ENCODE measurements at places on chromosomes 6 and 20.

- no peak for DNase-seq
Measured at GRCh38 chr6:9901376-9901775, 513.5 kb downstream of the TFAP2A start.

GRCh38 chr6:121435444-121436069, at the start of gene GJA1:
Gene GJA1 (plus strand): TSS chr6:121435646. CDS start chr6:121446848, 11,202 bp downstream.
- DNase-seq = peak; percentile 25

GRCh38 chr20:51391926-51392325, 150.6 kb downstream of the NFATC2 start:
- DNase-seq = no peak

GRCh38 chr20:19253916-19254820, 41.7 kb downstream of the SLC24A3 start:
- no peak for DNase-seq

DNA sequence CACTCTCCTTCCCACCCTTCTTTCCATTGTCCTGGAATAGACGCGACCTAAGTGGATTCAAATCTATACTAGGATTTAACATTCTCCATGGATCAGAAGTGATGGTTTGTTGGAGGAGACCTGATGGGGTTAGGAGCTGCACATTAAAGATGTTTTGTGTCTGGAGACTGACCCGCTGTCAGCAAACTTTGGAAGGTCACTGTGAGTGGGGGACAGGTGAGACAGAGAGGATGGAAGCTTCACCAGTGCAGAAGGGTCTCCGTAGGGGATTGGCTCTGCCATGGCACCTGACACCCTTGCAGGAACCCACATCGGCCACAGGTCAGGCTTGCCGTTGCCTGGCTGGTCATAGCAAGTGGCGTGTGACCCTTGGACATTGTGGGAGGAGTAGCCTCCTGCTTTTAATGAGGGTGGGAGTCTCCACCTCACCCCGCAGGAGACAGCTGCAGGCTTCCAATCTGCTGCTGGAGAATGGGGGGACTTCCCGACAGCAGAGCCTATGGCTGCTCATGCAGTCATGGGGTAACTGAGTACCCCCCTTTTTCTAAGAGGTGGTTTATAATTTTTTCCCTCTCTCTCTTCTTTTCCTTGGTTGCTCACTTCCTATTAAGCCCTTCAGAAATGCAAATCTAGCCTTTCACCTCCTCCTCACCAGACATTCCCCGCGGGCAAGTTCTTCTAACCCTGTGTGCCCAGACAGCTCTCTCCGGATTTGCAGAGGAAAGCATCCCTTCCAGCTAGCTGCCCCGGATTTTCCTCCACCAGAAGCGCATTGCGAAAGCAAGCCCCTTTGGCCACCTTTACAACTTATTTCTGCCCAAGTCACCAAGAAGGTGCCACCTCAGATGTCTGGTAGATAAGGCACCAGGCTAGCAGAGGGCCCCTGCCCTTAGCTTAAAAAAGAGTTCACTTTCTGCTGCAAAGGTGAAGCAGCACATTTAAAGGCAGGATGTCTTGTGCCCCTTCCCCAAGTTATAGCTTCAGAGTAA, 53.5 kb downstream of the DACT2 start:
- no peak for DNase-seq

DNA sequence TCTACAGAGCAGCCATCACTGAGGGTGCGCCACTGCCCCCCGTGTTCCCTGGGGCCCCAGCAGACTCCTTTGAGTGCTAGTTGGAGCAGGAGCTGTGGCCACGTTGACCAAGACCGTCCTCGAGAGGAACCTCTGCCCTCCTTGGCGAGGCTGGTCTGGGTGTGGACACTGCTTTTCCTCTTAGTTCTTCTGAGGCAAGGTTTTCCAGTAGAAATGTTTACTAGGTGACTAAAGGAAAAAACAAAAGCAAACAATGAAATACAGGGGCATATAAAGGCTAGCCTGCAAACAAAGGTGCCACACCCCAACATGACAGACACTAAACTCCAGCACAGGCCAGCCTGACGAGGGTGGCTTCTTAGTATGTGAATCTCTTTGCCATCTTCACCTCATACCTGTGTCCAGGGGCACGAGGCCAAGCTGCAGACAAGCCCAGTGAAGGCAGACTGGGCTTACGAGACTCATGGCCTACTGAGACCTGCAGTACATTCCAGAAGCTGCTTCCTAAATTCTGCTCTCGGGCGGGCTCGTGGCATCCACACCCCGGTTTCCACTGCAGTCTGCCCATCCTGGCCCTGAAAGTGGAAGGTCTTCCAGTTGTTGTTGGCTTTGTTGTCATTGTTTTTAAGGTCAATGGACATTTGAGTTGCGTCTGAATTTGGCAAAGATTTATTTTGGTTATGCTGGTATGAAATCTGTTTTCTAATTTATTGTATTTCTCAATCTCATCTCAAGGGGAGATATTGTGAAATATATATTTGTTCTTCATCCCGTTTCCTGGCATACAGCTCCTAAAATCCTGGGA, 39.2 kb downstream of the FAM50B start:
- DNase-seq = no peak

DNA sequence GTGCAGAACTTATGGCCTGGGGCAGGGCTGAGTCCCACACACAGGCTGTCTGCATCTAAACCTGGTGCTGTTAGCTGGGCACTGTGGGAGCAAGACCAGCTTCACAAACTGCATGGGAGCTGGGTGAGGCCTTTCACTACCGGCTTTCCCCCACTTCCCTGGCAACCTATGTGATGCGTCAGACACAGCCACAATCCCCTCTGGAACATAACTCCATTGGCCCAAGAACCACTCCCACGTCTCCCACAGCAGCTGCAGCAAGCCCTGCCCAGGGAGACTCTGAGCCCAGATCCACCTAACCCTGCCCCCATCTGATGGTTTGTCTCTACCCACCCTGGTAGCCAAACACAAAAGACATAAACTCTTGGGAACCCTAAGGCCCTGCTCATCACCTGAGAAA, 9.3 kb downstream of the WDR27 start:
- no peak for DNase-seq

DNA sequence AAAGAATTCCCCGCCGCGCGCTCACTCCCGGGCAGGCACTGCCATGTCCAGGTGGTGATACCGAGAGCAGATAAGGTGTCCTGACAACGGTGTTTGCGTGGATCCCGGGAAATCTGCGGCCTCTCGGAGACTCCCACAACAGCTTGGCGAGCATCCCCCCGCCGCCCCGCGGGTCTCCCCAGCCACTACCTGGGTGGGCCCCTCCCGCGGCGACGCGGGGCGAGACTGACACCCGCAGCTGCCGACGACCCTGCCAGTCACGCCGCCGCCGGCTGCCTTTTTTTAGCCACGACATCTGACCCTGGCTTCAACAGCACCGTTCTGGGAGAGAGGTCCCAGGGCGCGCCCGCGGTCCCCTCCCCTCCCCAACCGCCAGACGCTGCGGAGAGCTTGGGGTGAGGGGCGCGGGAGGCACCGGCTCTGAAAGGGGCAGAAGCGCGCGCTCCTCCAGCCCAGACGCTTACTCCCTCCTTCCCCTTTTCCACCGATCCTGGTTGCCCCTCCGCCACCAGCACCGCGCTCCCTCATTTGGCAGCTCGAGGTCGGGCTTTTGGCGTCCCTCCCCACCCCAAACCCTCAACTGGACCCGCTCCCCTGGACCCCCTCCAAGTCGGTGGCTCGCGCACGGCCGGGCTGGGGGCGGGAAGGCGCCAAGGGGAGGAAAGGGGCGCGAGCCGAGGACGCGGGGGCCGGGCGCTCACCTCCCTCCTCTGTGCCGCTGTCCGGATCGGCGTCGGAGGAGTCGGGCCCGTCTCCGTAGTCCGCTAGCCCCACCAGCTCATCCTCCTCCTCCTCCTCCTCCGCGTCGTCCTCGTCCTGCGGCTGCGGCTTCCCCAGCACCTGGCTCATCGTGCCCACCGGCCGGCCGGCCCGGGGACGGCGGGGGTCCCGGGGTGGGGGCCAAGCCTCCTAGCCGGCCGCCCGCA, 665 bp downstream of the RRAGD start:
- DNase-seq = peak; percentile 89

DNA sequence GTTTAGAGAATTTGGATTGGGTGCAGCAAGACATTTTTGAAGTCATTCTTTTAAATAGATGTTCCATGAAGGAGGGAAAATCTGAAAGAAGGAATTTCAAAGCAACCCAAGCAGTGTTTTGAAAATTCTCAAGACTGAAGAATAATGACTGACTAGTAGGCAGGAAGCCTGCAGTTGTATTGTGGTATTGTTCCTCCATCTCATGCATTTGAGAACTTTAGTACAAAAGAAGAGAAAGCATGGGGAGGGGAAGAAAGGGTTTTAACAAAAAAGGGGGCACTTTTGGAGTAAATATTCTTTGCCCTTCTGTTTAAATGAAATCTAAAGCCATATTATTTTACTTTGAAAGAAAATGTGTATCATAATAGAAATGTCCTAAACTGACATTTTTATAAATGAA, 6.6 kb downstream of the NCOA3 start:
- no peak for DNase-seq

GRCh38 chr6:152221806-152222628, 414.5 kb downstream of the ESR1 start:
- DNase-seq = no peak

- DNase-seq = no peak
Measured at GRCh38 chr6:152723398-152723797, 25.7 kb downstream of the MYCT1 start.

- no peak for DNase-seq
Measured at GRCh38 chr20:64106981-64107735, at the start of gene NPBWR2. Gene NPBWR2 (minus strand): TSS chr20:64107565. CDS start chr20:64106831, 734 bp downstream.

- DNase-seq = no peak
Measured at GRCh38 chr6:107569473-107569872, 79.6 kb downstream of the SOBP start.

DNA sequence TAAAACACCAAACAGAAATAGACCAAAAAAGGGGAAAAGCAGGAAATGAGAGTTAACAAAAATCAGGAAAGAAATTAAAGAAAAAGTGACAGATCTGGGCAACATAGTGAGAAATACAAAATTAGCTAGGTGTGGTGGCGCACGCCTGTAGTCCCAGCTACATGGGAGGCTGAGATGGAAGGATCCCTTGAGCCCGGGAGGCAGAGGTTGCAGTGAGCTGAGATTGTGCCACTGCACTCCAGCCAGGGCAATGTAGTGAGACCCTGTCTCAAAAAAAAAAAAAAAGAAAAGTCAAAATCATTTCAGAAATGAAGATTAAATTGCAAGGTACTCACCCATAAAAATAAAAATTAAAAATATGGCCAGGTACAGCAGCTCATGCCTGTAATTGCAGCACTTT, 13.0 kb upstream of the GRM4 start:
- no peak for DNase-seq

GRCh38 chr20:9597547-9597946, 83.2 kb downstream of the LAMP5 start:
- no peak for DNase-seq

DNA sequence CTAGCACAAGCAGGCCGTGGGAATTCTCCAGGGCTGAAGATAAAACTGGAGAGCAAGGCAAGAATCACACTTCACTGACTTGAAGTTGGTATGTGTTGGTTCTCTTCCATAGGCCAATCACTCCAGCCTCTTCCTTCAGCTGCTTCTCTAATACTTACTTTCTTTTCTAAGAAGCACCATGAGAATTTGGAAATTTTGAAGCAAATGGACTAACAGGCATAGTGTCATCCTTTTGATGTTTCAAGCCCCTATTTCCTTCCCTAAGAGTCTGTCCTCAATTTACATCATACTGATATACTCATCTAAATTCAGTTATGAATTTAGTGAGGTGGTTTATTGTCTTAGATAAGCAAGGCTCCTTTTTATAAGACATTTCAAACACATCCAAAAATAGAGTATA, 24.0 kb downstream of the SLC26A8 start:
- DNase-seq = no peak

DNA sequence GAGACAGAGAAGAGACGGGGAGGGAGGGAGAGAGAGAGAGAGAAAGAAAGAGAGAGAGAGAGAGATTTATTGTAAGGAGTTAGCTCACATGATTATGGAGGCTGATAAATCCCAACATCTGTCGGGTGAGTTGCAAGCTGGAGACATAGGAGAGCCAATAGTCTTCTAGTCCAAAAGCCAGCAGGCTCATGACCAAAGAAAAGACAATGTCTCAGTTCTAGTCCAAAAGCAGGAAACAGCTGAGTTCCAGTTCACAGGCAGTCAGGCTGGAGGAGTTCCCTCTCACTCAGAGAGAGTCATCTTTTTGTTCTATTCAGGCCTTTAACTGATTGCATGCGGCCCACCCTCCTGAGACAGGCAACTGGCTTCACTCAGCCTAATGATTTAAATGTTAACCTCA, 416.6 kb downstream of the PREX1 start:
- no peak for DNase-seq

GRCh38 chr6:22367346-22367745, 70.5 kb upstream of the PRL start:
- no peak for DNase-seq

- no peak for DNase-seq
Measured at GRCh38 chr6:82145926-82146452, 101.6 kb downstream of the IBTK start.

DNA sequence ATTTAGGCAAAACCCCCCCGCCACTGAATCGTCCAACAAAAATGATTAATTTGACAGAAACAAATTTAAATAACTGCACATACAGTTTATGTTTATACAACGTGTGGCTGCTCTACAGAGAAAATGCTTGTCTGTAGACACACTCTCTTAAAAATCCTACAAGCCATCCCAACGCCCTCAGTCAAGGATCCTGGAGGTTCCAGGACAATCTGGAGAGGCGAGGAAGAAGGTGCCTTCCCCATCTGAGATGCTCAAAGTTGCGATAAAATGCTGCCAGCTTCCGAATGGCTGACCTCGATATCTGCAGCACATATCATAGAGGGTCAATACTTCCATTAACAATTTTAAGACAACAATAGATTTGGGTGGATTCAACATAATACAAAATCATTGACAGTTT, 25.3 kb downstream of the ZNF217 start:
- no peak for DNase-seq

GRCh38 chr20:8735674-8736073, 333.2 kb upstream of the PLCB4 start:
- no peak for DNase-seq

DNA sequence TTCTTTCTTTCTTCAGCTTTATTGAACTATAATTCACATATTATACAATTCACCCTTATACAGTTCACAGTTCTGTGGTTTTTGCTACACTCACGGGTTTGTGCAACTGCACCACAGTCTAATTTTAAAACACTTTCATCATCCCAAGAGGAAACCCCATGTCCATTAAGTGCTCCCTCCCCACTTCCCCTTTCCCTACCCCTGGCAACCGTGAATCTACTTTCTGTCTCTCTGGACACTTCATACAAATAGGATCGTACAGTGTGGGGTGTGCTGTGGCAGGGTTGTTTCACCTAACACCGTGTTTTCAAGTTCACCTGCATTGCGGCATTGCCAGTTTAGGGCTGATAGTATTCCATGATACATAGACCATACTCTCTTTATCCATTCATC, 118.8 kb downstream of the PHACTR3 start:
- DNase-seq = no peak

Measured in gastrocnemius medialis (tissue), 4 donors.